ENCODE measurements at places on chromosomes 12 and 14.

GRCh38 chr12:104534857-104535248, 78.1 kb downstream of the CHST11 start:
- DNase-seq = no peak

DNA sequence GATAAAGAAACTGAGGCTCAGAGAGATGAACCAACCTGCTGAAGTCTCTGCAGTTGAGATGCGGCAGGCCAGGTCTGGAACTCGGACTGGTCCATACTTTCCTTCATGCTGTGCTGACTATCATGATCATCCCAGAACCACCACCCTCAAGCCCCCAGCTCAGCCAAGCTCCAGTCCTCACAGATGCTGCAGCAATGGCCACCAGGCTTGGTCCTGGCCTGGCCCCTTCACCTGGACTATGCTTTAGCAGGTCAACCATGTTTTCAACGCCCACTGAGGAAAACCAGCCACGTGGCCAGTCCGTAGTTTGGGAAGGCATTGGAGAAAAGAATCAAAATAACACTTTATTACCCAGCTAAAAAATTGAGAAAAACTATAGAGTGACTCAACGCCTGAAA, 1.4 kb downstream of the GPR68 start:
- DNase-seq = no peak

DNA sequence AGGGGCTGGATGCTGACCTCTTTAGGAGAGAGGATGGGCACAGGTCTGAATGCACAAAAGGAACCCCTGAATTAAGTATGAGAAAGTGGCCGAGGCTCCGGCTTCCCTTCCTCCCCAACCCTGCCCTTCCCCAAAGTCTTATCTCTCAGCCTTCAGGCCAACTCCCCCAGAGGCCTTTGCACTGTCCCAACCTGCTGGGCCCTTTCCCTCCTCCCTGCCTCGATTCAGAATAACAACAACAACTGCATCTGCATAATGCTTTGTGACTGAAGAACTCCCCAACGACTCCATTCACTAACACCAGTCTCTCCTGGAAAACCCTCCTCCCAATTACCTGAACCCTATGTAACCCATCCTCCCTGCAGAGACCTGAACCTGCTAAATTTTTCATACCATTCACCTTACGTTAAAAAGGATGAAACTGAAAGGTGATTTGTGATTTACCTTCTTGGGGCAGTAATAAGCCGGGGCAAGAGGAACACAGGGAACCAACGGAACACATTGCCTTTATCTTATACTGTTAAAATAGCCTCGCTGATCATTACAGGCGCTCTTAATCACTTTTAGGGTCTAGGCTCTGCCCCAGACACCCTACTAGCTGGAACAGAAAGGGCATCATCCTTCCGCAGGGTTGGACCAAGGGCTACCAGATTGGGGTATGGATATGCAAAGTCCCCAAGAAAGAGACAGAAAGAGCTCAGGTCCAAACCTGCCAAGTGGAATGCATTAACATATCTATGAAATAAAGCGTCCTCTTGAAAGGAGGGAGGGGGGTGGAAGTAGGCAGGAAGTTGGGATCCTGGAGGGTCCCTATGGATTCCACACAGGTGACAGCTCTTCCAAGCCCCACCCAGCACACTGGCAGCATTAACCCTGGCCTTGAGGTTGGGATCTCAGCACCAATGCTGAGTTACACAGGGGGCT, 24.2 kb upstream of the FOXN3 start:
- DNase-seq = no peak

- DNase-seq = no peak
Measured at GRCh38 chr12:55685671-55686070, 22.0 kb downstream of the ITGA7 start.

DNA sequence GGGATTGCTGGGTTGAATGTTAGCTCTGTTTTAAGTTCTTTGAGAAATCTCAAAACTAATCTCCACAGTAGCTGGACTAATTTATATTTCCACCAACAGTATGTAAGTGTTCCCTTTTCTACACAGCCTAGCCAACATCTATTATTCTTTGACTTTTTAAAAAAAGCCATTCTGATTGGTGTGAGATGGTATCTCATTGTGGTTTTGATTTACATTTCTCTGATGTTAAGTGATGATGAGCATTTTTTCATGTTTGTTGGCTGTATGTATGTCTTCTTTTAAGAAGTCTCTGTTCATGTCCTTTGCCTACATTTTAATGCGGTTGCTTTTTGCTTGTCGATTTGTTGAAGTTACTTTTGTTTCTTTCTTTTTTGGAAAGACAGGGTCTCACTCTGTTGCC, 301.1 kb upstream of the OR4E1 start:
- DNase-seq = no peak

GRCh38 chr12:5556033-5556614, 124.2 kb downstream of the NTF3 start:
- DNase-seq = no peak

- DNase-seq = no peak
Measured at GRCh38 chr14:29804481-29805266, 123.0 kb downstream of the PRKD1 start.

GRCh38 chr12:124434951-124435805, 132.2 kb downstream of the NCOR2 start:
- no peak for DNase-seq

DNA sequence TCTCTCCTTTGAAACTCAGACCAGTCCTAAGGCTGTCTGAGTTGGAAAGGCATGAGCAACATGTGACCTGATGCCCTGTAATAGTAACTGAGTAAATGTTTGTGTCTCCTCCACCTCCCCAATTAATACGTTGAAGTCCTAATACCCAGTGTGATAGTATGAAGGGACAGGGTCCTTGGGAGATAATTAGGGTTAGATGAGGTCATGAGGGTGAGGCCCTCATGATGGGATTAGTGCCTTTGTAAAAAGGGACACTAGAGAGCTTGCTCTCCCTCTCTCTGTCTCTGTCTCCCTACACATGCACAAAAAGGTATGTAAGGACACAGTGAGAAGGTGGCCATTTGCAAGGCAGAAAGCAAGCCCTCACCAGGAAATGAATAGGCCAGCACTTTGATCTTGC, 18.1 kb upstream of the KIF21A start:
- no peak for DNase-seq

GRCh38 chr12:105109465-105110212, 2.1 kb downstream of the WASHC4 start:
- no peak for DNase-seq

DNA sequence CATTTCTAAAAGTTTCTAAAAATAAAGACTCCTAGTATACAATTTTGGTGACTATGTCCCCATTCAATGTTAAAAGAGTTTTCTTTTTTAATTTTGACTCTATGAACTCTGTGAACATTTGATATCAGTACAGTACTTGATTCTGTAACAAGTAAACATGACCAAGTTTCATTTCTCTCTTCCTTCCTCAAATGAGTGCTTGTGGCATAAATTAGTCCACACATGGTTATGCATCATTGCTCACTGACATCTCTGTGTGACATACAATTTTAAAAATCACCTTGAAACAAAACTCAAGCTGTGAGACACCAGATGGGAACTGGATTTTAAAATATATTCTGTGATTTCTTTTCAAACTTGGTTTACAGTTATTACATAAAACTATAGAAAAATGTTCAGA, 253.9 kb upstream of the MDGA2 start:
- peak; percentile 14 for DNase-seq

DNA sequence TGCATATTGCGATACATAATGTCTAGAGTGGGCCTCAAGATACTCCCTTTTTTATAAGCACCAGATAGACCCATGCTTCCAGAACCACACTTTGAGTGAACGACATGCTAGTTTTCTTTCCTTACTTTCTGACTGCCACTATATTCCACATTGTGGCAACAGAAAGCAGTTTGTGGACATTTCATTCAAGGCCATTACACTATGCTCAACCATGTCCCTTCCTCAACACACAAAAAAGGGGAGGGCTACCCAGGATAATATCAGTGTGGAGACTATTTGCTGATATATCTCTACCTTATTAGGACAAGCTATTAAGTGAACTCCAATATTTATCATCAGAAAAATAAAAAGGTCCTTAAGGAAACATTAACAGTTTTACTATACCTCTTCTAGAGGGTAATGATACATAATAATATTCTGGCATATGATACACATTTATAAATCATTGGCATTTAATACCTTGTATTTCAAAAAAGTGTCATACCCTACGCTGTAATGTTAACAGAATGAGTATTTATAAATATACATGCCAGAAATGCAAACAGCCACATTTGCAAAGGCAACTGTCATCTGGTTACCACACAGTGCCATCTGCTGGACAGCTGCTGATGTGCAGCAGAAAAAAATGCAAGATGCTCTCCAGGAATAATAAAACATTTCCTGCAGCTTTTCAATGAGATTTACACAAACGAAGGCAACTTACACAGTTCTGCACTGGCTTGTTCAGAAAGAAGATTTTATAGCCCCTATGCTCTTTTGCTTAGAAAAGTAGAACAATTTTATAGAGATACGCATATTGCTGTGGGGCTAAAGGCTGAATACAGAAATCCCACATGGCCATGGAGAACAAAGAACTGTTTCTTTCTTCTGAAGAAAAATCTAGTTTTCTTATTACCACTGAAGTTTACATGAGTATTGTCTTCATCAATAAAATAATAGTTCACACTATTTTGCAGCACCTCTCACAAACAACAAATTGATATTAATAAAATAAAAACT, 182.2 kb upstream of the GRIP1 start:
- peak; percentile 9 for DNase-seq

DNA sequence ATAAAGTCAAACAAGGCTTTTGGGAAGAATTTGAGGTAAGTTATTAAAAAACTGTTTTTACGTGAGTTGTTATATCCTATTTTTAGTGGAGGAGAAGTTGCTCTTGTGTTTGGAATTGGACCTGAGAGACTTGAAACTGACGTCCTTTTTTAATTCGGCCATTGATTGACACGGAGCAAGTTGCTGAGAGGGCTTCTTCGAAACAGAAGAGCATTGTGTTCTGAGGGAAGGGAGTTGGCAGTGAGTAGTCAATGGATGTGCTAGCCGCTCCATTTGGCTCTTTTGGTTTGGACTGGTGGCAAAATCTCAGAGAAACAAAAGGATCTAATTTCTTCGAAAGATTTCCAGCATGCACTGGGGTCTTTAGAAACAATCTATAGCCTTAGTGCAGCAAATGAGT, 37.3 kb downstream of the PTPN11 start:
- no peak for DNase-seq

DNA sequence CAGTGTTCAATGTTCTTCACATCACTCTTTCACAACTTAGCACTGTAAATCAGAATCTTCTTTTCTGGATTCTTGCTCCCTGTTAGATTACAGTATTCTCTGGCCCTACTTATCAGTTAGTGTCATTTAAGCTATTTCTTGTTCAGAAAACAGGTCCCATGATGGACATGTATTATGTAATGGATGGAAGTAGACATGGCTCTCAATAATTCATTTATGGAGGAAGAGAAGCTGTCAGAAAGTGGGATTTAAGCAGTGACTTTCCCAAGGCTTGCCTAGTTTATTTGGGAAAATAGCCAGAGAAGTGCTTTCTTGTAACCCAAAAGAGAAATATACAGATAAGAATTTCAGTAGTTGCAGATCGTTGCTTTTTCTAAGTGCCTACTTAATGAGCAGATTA, 1.6 kb downstream of the ERC1 start:
- DNase-seq = no peak

- DNase-seq = no peak
Measured at GRCh38 chr14:95756127-95756526, 42.2 kb upstream of the TCL1A start.

DNA sequence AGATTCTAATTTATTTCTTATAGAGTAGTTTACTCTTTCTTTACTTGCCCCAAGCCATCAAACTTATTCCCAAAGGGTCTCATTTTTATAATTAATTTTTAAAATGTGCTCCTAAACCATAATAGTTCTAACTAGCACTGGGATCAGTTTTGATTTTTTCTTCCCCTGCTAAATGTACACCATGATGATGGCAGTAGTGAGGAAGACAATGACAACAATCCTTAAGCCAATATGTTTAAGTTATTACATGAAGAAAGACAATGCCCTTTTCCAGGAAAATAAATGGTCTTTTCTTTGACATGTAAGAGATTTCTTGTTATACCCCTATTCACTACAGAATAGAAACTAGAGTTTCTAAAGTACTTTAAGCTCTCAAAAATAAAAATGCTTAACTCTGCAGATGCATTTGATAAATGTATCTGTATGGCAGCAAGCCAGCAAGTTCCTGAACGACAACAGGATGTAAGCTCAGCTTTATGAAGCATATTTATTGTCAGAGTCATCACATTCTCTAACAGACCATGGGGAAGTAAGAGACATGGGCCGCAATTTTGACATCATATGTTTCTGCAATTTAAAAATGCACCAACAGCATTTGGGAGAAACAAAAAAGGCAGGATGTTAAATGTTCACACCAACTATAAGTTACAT, 36.0 kb upstream of the SNX6 start:
- DNase-seq = no peak

- no peak for DNase-seq
Measured at GRCh38 chr12:3190101-3190500, 112.9 kb downstream of the TSPAN9 start.

DNA sequence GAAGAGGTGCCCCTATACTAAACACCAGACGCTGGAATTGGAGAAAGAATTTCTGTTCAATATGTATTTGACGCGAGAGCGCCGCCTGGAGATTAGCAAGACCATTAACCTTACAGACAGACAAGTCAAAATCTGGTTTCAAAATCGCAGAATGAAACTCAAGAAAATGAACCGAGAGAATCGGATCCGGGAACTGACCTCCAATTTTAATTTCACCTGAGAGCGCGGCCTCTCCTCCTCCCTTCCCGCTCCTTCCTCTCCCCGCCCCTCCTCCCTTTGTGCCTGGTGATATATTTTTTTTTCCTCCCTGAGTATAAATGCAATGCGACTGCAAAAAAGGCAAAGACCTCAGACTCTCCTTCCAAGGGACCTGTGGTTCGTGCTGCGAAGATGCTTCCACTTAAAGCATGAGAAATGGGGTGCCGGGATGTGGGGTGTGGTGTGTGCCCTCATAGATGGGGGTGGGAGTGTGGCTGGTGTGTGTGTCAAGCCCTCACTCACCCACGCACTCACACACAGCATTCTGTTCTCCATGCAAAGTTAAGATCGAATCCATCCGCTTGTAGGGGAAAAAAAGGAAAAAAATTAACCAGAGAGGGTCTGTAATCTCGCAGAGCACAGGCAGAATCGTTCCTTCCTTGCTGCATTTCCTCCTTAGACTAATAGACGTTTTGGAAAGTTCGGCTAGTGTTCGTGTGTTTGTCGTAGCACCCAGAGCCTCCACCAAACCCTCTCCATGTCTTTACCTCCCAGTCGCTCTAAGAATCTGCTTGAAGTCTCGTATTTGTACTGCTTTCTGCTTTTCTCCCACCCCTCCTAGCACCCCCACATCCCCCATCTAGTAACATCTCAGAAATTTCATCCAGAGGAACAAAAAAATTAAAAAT, 4.5 kb downstream of the HOXC10 start:
- DNase-seq = peak; percentile 78

DNA sequence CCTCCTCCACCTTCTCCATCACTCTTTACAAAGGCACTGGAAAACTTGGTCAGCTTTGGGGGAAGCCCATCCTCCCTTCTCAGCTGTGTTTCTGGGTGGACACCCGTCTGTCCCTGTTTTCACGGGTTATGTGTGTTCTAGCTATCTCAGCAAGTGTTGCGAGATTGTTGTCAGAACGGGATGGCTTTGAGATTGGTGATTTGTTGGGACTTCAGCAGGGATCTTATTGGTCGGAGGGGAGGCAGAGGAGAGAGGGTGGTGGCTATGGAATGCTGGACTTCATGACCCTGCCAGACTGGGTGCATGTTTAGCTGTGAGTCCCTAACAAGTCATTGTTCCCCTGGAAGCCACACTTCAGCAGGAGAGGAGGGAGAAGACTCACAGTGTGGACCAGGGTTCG, 2.1 kb downstream of the USP5 start:
- no peak for DNase-seq

- DNase-seq = peak; percentile 31
Measured at GRCh38 chr12:1915082-1915968, 3.1 kb downstream of the CACNA2D4 start.
